DND-41 (cell line): ENCODE measurements at places on chromosomes 2 and 18.

DNA sequence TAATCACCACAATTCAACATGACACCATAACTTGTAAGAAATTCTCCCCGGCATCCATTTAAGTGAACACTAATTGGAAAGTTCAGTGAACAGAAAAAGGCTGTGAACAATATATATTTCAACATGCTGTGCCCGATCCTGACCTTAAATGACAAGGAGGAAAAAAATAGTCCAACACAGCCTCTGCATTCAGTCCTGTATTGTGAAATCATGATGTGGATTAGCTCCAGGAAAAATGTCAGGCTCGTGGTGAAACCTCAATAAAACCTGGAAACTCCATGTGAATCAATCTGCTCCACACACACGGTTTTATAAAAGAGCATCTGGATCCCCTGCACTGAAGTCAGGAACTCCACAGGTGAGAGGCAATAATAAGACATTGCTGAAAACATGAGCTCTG is 145.4 kb upstream of the SPOPL start:
- no peak for DNase-seq

DNA sequence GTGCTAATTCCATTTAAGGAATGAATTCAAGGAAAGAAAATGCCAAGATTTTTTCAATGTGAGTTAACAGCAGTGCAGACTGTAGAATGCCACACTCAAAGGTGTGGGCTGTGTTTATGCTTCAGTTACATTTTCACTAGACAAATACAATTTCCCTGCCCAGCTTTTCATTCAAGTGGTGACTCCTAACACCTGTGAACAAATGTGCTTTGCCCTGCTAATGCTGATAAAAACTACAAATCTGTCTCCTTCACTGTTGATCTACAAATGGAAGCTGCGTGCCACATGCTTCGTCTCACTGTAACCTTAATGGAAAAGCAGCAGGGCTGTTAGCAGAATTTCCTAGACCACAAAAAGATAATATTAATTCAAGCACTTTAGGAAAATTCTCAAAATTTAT is 19.8 kb upstream of the TCF4 start:
- DNase-seq: no peak

GRCh38 chr2:197601726-197602125 is 73.7 kb downstream of the RFTN2 start:
- DNase-seq: no peak

DNA sequence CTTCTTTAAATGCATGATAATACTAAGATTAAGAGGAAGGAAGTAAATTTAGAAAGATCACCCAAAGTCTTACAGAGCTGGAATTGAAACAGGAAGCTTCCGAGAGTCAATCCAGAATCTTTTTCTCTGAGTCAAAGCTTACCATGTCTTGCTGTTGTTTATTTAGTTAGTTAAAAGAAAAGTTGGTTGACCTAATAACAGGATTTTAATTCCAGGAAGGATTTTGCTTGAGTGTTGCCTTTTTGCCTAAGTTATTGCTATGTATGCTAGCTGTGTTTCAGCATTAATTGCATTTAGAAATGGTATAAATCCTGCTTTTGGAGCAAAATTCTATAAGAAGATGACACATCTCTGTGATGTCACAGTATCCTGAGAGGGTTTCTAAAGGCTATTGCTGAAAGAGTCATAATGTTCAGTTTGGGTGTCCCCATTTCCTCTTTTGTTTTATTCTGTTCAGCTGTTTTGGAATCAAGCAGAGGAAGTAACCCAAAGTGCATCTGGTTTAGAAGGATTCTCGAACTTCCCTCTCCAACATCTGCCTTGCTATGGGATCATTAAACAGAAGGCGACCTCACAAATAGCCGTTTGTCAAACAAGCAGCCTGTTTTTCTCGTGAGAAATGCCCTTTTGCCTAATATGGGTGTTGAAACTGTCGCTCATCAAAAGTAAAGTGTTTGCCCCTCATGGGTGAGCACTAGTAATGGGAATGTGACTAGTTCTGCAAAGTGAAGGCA is 271.5 kb upstream of the MMADHC start:
- no peak for DNase-seq

GRCh38 chr2:36441816-36442215 is 86.2 kb downstream of the CRIM1 start:
- no peak for DNase-seq

- peak; percentile 9 for DNase-seq
These were observed 2.1 kb downstream of the NCKAP1 start for GRCh38 chr2:183035954-183036669.

- DNase-seq: peak; percentile 49
These were observed 27.0 kb downstream of the TMEM200C start for GRCh38 chr18:5868218-5868854.
